ENCODE measurements at places on chromosomes 4 and X.

GRCh38 chrX:103637604-103638338 is 9.0 kb downstream of the TCEAL1 start:
- DNase-seq: no peak

- no peak for DNase-seq
Observed at GRCh38 chrX:156003486-156004185, 6.1 kb downstream of the IL9R start.

GRCh38 chrX:31894152-31894551 is 822.3 kb upstream of the FTHL17 start:
- no peak for DNase-seq

DNA sequence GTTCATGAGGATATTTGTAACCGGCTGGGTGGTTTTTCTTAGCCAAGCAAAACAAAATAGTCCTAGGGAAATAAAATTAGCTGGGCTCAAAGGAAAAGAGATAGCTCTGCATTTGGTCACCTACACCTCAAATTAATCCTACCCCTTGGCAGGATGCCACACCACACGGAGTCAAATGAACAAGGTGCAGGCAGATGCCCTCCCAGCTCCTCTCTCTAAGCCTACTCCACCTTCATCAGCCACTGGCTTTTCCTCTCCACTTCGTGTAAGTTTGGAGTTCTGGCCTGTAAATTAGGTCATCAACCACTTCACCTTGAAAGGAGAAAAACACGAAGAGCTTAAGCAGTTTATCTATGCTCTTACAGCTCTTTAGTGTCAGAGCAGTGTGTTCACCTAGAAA is 1.4 kb downstream of the DDIT4L start:
- DNase-seq: no peak

GRCh38 chrX:31070057-31070468 is 1.8 kb downstream of the FTHL17 start:
- DNase-seq: no peak

- no peak for DNase-seq
Observed at GRCh38 chrX:68438575-68438974, 5.3 kb upstream of the OPHN1 start.

DNA sequence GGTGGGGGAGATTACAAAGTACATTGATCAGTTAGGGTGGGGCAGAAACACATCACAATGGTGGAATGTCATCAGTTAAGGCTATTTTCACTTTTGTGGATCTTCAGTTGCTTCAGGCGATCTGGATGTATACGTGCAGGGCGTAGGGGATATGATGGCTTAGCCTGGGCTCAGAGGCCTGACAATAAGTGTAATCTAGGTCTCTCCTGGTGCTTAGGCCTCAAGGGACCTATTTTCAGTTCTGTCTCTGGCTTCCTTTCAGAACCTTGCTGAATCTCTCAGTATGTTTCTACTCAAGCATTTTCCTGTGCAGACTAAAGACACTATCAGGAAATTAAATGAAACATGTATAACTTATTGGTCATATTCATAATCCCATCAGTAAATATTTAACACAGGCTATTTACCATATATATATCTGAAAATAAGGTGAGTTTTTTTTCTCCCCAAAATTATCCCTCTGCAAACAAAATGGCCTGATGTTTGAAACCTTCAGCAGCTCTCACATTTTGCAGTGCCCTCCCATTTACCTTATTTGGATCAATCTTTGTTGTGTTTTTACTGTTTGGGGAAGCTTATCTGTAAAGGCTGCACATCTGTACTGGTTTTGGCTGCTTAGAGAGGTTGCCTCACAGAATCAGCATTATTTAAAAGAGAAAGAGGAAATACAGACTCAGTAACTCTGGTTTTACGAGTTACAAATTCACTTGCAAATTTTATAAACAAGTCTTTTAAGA is 2.3 kb upstream of the ZCCHC4 start:
- no peak for DNase-seq

GRCh38 chrX:118823263-118824172 is at the start of gene ZCCHC12:
ZCCHC12 (plus strand) TSS chrX:118823824; CDS start chrX:118825245, 1,421 bp downstream.
- no peak for DNase-seq

DNA sequence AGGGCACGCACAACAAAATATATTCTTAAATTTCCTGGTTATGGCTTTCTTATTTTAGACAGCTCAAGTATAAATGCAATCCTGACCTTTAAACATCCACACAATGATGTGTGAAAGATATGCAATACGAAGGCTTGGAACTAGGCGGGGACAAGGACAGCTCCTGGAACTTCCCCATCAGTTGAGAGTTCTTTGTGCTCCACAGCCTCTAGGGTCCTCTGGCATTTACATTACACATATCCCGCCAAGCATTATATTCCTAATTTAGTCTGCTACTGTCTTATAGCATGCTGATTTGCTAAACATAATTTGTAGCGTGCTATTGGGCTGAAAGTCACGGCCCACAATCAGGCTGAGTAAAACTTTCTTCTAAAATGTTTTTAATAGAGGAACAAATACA is 74.4 kb downstream of the FTHL17 start:
- DNase-seq: no peak

DNA sequence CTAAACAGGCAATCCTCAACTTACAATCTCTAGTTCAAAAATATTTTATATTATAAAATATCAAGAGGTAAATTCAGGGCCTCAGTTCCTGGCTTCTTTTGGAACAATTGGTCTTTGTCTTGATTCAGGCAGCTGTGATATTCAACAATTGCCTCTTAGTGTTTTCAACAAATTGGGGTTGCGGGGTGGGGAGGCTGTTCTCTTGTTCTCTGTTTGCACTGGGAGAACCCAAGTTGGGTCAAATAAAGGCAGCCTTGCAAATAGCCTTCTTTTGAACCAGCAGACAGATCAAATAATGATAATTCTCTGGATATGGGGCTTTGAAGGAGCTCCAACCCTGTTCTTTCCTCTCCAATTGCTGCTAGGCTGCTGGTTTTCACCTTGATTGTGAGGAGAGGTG is 142.5 kb downstream of the COL4A5 start:
- no peak for DNase-seq

GRCh38 chr4:76363556-76364290 is 57.2 kb downstream of the STBD1 start:
- DNase-seq: no peak

GRCh38 chrX:41779030-41779564 is 55.1 kb downstream of the GPR82 start:
- DNase-seq: no peak

GRCh38 chrX:153317306-153317705 is 4.3 kb downstream of the PNMA6F start:
- no peak for DNase-seq

GRCh38 chrX:70998411-70999027 is 67.6 kb upstream of the SLC7A3 start:
- no peak for DNase-seq

- DNase-seq: no peak
Observed at GRCh38 chr4:70734168-70734954, 12.6 kb downstream of the RUFY3 start.

DNA sequence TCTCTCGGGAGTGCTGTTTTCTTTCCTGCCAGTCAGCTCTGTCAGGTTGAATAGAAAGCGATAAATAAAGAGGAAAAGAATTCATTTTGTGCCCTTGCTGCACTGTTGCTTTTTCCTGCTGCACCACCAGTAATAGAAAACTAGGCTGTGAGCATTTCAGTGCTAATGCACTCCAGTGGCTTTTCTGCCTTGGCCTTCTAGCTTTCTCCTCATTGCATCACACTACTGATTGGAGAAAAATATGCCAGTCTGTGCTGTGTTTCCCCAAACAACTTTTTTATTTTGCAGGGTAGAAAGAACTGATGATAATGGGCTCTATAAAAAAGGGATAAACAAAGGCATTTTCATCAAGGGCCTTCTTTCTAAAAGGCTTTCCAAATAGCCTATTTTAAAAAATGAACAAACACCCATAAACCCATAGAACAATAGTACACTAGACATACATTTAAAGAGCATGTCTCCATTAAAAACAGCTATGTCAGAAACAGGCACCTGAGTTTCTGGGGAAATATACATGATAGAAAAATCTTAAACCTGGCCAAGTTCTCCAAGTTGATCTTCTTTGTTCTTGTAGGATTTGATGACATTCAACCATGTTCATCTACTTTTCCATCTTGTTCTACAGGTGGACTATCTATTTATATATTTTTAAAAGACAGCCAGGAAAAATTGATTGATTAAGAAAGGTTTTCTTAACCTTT is 86.3 kb downstream of the GPRIN3 start:
- DNase-seq: no peak

GRCh38 chrX:2691543-2692220 is 587 bp downstream of the CD99 start:
- DNase-seq: no peak

All from cortex of kidney (tissue), 1 donor.